ENCODE measurements at places on chromosomes 7 and 10. TPM values are rescaled to one million over a fixed set of nuclear protein-coding genes. Genes with fewer than 3 reads are reported as not detected.

Gene SLC16A12
- polyA plus RNA-seq = 33.3 TPM

Gene SCIN
- 112 TPM for polyA plus RNA-seq

GRCh38 chr10:115093286-115093775 lies at the start of gene ATRNL1:
Gene ATRNL1, plus strand, starts transcription at chr10:115093365. Its CDS starts 386 bp downstream, at chr10:115093751.
- DNase-seq = peak; percentile 61

DNA sequence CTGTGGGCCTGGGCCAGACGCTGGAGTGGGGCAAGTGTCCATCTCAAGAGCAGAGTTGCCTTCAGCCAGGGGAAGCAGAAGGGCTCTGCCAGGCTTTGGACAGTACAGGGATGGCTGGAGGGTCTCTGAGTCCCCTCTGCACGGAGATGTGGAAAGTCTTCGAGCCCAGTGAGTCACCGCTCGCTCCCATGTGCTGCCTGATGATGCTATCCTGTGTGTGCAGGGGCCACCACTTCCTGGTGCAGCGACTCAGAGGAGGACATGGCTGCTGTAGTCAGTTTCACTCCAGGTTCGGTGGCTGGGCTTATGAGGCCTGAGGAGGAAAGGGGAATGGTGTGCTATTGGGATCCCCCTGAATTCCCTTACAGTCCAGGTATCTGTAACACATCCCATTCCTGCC lies 6.0 kb downstream of the ADCYAP1R1 start:
- no peak for DNase-seq

GRCh38 chr10:127456122-127456521 lies 93.0 kb upstream of the NPS start:
- no peak for DNase-seq

DNA sequence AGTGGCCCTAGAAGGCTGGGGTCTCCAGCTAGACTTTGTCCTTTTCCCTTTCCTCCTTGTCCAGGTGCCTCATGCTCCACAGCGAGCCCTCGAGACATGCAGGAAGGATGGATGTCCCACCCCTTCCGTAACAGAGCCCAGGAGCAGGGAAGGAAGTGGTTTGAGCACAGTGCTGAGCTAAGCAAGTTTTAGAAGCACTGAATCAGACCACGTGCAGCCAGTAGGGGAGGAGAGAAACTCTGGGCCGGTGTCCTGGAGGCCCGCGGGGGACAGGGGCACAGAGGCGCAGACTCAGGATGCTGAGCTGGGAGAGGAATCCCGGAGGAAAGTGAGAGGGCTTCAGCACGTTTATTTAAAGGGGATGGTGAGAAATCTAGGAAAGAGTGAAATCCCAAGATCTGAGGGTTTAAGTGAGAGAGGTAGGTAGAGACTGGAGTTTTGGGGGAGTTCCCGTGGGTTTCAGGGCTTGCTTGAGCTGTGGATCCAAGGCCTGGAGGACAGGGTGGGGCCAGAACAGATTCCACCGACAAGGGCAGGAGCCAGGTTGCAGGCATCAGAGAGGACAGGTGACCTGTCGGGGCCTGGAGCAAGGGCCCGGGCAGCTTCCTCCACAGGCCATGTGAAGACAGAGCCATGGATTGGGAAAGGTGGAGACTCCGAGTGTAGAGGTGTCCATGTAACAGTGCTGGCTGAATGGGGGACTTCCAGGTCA lies 4.4 kb upstream of the IRF5 start:
- DNase-seq = no peak

GRCh38 chr7:95589031-95589430 lies 7.3 kb downstream of the PDK4 start:
- no peak for DNase-seq

DNA sequence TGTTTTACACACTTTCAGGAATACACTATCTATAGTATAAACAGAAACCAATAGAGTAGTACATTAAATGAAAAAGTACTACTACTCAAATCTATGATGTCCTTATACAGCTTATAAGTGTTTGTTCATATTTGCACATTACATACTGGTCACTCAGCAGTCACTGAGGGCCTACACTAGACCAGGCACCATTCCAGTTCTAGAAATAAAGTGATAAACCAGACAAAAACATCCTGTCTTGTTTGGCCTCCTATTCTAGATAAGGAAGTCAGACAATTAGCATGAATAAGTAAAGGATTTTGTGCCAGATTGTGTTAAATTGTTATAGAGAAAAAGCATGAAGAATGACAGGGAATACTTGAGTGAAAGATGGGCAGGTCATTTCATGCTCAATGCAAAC lies 219.0 kb downstream of the CRPPA start:
- DNase-seq = no peak

DNA sequence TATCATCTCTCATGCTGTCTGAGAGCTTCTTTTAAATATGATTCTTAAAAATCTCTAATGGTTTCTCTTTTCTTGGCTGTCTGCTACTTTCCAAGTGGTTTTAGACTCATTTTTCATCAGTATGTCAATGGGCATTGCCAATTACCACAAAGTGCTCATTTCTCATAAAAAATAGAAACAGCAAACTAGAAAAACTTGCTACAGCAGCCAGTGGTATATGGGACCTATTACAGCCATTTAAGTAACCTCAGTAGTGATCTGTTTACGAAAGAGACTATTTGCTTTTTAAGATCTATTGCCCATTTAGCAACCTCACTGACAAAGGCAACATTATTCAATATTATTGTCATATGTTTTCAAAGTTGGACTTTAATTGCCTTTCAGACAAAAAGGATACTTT lies 207.1 kb upstream of the RHOBTB1 start:
- DNase-seq = no peak

DNA sequence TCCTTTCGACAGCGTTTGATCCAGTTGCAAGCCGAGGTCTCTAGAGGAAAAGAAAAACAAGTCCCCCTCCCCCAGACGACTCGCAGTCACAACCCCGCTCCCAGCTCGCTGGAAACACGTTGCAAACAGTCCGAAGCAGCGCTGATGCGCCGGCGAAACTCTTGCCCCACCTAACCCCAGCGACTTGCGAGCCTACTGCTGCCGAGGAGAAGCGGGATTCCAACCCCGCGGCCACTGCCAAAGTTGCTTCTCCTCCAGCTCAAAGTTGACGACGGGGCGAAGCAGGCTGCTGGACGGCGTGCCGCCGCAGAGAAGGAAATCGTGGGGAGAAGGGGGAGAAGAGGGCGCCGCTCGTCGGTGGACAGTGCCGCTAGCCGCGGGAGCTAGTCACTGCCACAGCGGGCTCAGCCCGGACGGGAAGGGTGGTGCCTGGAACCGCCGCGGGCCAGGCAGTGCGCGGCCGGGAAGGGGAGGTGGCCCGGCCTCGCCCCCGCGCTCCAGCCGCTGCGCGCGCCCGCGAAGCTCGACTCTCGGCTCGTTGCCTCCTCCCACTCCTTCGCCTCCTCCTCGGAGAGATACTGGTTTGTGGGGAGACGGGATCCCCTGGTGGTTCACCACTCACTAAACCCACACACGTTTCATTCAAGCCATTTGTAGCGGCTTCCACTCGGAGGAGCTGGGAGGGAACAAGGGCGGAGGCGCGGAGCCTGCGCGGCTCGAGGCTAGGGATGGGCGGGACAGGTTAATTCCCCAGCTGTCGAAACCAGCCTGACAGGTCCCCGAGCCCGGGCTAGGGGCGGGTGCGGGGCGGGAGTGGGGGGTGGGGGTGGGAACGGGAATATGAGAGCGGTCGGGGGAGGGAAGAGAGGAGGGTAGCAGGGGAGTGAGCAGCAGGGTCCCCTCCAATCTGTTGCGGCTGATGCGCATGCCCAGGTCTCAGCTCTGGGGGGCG lies at the start of gene GPR37:
Gene GPR37 (minus strand): TSS at position 392 of the 952 bp plus-strand sequence. CDS start 816 bp downstream, outside the sequence.
- peak; percentile 57 for DNase-seq

GRCh38 chr7:37236906-37237305 lies 211.8 kb downstream of the ELMO1 start:
- DNase-seq = no peak

GRCh38 chr7:11329626-11330025 lies 356.0 kb downstream of the PHF14 start:
- DNase-seq = no peak

Measured in left kidney (tissue), 8 donors.